ENCODE measurements at places on chromosomes 2 and 18. TPM values are rescaled to one million over a fixed set of nuclear protein-coding genes. Genes with fewer than 3 reads are reported as not detected.

CDCA7 gene
- 11.4 TPM for polyA plus RNA-seq

ALPI gene
- not detected for polyA plus RNA-seq

TNS1 gene
- polyA plus RNA-seq, result 19.7 TPM

ABCB11 gene
- not detected for polyA plus RNA-seq

FAM237A gene
- not detected for polyA plus RNA-seq

C2orf81 gene
- polyA plus RNA-seq, result 0.16 TPM

NRP2 gene
- 106 TPM for polyA plus RNA-seq

MAB21L4 gene
- not detected for polyA plus RNA-seq

DNER gene
- polyA plus RNA-seq, result not detected

PRKRA gene
- polyA plus RNA-seq, result 47.5 TPM

NT5DC4 gene
- polyA plus RNA-seq, result not detected

FOXI3 gene
- polyA plus RNA-seq, result not detected

RAB6C gene
- not detected for polyA plus RNA-seq

RBM44 gene
- polyA plus RNA-seq, result 0.12 TPM

DYNAP gene
- not detected for polyA plus RNA-seq

FEV gene
- not detected for polyA plus RNA-seq

AMER3 gene
- not detected for polyA plus RNA-seq

RAPGEF4 gene
- polyA plus RNA-seq, result 0.63 TPM

FTCDNL1 gene
- polyA plus RNA-seq, result 0.10 TPM

BOD1L2 gene
- not detected for polyA plus RNA-seq

ICA1L gene
- polyA plus RNA-seq, result 3.3 TPM

KIAA2012 gene
- polyA plus RNA-seq, result 0.12 TPM

OTX1 gene
- not detected for polyA plus RNA-seq

ARHGAP25 gene
- polyA plus RNA-seq, result 0.55 TPM

TMEM237 gene
- polyA plus RNA-seq, result 45.0 TPM

MARCO gene
- polyA plus RNA-seq, result not detected

ASXL3 gene
- 0.16 TPM for polyA plus RNA-seq

Data from AG04450 (cell line).